ENCODE measurements at places on chromosomes 1 and 21.
A peak's percentile ranks its signal among the peaks of the same experiment; 100 is the strongest.

DNA sequence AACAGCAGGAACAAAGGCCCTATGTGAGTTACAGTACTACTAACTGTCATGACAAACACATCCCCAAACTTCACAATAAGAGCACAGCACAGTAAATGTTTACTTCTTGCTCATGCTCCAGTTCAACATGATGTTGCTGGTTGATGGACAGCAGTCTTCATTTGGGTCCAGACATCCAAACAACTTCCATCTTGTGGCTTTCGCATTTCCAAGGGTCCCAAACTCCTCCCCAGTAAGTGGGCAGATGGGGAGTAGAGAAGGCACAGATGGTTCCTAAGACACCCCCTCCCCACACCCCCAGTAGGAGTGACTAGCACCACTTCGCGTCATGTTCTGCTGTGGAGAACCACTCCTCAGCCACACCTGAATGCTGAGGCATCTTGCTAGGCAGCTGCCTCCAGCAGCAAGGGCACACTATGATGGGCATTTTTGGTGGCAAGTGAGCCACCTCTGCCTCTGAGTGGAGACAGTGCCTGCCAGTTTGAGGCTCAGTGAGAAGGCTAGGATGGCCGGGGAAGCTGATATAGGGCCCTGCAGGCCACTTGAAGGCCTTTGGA is 32.7 kb upstream of the CD2 start:
- DNase-seq, result no peak

DNA sequence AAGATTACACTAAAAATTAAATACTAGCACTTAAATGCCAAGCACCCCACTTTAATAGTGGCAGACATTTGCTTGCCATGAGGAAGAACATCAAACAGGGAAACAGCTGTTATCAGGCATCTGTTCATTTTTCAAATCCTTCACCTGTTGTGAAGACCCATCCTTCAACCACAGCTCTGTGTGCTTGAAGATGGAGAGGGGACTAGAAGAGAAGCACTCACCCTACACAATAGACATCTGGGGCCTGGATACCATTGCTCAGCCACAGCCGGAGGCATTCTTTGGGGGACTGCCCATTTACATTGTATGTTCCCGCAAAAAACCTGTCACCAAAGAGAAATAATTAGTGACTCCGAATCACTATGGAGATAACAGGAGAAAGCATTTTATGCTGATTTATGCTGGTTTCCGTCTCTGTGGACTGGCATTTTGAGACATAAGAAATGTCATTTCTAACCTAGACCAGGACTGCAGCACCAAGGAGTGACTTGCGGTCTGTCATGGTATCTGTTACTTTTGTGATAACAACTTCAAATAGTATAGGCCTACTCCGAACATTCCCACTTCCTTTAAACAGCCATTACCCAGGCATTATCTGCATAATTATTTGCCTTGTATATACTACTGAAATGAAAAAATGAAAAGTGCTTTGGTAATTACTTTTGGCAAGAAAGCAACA is 28.8 kb upstream of the MTF1 start:
- no peak for DNase-seq

GRCh38 chr1:159669338-159669737 is 45.1 kb downstream of the CRP start:
- no peak for DNase-seq

GRCh38 chr21:41124641-41125201 is 43.2 kb upstream of the BACE2 start:
- DNase-seq, result no peak

DNA sequence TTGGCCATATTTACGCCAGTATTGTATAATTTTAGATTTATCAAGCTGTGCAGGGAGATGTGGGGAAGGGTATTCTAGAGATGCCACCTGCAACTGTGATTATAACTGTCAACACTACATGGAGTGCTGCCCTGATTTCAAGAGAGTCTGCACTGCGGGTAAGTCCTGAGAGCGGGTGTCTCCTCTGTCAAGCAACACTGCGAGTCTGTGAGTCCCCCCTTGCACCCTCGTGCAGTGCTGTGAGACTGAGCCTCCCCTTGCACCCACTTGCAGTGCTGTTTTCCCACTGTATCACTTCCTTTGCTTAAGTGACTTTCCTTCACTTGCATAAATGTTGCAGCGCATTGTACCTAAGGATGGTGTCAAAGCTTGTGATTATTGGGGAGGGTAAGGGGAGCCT is 75.0 kb downstream of the TPR start:
- DNase-seq, result no peak

- no peak for DNase-seq
Observed at GRCh38 chr1:214018386-214019268, 30.9 kb downstream of the PROX1 start.

GRCh38 chr1:53681977-53682685 is 56.8 kb downstream of the GLIS1 start:
- peak; percentile 5 for DNase-seq

GRCh38 chr21:42580076-42580792 is 66.6 kb downstream of the SLC37A1 start:
- DNase-seq, result no peak

- no peak for DNase-seq
Observed at GRCh38 chr21:37028570-37028969, 22.1 kb downstream of the RIPPLY3 start.

GRCh38 chr1:83735526-83735925 is 263.4 kb downstream of the TTLL7 start:
- no peak for DNase-seq

DNA sequence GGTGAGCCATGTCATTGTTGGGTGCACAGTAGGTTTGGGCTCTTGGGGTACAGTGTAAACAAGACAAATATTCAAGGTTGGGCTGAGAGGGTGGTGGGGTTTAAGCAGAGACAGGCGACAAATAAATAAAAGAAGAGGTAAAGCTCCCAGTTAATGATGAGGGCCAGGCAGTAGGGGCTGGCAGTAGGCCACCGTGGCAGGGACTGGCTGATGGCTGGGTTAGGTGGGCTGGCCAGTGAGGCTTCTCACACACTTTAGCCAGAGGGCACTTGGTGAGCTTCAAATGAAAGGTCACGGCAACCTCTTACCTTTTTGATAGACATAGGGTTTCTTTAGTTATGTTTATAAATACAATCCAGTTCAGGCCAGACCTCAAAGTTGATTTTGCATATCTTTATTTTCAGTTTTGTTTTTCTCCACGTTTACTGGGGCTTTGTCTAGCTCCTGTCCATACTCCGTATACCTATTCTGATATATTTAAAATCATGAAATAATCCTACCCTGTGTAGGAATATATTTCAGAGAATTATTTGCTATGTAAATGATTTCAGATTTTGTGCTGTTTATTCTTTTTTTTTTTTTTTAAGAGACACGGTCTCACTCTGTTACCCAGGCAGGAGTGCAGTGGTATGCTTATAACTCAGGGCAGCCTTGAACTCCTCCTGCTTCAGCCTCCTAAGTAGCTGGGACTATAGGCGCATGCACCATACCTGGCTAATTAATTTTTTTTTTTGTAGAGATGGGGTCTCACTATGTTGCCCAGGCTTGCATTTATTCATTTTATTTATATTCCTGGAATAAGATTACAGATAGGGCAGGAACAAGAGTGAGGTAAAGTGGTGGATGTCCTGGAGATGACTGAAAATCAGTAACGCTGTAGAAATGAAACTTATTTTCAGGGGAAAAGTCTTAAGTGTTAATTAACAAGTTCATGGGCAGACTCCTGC is 122.7 kb downstream of the RYR2 start:
- no peak for DNase-seq

DNA sequence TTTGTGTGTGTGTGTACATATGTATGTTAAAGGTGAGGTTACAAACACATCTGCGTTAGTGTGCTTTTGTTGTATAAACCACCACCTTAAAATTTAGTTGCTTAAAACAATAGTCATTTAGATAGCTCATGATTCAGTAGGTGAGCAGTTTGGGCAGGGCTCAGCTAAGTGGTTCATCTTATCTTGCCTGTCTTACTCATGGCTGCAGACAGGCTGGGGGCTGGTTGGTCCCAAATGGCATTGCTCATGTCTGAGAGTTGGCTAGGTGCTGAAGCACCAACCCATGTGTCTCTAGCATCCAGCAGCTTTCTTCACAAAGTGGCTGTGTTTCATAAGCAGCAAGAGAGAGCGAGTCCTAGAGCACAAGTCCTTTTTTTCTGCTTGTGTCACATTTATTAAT is 91.4 kb downstream of the MACF1 start:
- DNase-seq, result no peak

GRCh38 chr21:25967181-25967900 is 203.2 kb downstream of the APP start:
- DNase-seq, result no peak

GRCh38 chr1:26826261-26827105 is at the start of gene ZDHHC18:
Gene ZDHHC18, plus strand, starts transcription at chr1:26826688. Its CDS starts 117 bp downstream, at chr1:26826805.
- peak; percentile 49 for DNase-seq

DNA sequence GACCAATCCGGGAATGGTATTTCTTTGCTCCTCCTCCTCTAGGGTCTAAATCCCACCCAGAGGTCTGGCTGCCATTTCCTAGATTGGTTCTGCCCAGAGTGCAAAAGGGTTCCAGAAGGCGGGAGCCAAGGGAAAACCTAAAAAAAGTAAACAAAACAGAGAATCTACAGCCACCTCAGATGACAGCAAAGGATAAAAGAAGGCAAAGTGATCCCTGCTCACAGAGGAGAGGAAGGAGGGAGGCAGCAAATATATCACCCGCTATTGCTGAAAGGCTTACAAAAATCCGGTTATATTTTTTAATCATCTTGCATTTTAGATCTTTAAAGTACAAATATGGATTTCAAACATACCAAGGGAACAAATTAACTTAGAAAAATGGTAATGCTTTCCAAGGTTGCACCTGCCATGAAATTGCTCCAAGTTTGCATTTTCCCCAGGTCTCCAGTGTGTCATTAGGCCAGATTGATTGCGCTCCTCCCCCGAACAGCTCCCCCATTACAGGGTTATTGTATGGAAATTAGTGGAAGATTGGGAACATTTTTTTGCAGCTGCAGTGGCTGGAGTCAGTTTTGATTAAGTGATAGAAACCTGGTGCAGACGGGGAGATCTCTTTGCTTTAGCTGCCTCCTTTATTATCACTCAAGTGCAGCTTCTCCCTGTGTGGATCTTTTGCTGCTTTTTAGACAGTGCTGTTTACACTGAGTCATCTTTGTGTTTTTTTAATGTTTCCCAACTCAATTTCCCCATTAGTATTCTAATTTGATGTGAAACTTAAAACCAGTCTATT is 280.5 kb upstream of the CAMK1G start:
- DNase-seq, result no peak

DNA sequence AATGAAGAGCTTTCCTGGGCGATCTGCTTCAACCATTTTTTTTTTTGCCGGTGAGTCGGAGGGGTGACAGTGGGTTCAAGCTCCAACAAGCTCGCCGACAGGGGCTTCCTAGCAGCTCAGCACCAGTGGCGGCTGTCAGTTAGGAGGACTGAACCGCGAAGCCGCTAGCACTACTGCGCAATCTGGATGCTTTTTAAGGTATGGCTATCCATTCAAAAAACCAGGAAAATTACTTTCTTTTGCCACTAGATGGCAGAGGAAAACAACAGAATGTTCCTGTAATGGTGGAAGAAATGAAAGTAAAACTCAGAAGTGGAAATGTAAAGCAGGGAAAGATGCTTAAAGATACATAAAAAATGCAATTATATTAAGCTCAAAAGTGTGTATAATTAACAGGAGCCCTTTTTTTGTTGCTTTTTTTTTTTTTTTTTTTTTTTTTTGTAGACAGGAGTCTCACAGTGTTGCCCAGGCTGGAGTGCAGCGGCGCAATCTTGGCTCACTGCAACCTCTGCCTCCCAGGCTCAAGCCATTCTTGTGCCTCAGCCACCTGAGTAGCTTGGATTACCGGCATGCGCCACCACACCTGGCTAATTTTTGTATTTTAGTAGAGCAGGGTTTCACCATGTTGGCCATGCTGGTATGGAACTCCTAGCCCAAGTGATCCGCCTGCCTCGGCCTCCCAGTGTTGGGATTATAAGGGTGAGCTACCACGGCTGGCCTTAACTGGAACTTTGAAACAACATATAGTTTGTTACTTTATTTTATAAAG is 8.5 kb downstream of the KYAT3 start:
- DNase-seq, result no peak

DNA sequence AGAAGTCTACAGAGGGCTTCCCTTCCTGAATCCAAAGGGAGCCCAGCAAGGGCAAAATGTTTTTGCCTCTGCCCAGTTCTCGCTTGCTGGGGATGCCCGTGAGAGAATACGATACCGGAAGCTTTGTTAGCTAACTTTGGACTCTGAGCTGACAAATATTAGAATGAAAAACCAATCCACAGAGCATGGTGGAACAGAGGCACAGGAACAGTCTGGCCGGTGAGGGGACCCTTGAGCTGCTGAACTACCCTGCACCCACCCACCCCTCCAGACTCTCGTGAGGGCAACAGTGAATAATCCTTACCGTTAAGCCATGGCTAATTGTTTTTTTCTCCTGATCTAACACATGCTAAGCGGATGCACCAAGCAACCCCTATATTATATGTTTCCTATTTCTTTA is 76.3 kb upstream of the AKT3 start:
- DNase-seq, result no peak

DNA sequence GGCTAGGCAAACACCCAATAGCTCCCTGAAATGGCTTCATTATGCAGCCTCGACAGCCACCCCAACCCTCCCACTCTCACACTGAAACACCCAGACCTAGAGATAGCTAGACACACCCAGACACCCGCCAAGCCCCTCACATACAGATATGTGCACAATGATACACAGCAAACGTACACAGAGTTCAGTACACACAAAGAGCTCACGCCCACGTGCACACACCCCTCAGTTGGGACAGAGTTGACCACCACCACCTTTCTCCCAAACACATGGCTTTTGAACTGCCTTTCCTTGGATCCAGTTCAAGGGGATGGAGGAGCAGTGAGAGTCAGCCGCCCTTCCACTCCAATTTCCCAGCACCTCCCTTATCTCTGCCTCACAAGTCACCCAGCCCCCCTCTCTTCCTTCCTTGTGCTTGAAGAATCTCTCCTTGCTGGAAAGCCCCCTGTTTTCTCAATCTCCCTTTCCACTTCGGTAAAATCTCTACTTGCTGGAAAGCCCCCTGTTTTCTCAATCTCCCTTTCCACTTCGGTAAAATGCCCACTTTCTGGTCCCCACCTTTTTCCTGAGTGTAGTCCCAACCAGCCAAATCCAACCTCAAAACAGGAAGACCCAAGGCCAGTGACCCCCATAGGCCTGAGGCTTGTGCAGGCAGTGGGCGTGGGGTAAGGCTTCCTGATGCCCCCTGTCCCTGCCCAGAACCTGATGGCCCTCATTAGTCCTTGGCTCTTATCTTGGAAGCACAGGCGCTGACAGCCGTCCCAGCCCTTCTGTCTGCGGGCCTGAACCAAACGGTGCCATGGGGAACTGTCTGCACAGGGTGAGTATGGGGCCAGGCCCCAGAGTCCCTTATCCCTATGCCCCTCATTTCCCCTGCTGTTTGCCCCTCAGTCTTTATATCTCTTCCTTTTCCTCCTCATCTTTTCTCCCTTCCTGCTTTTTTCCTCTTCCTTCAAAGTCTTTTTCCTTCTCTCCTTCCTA is at the start of gene ACKR1:
Gene ACKR1, plus strand, starts transcription at position 715 of the 981 bp plus-strand sequence. Its CDS starts 85 bp downstream, at position 800.
- DNase-seq, result no peak

GRCh38 chr1:234898455-234899033 is 230.1 kb downstream of the TOMM20 start:
- DNase-seq, result no peak

DNA sequence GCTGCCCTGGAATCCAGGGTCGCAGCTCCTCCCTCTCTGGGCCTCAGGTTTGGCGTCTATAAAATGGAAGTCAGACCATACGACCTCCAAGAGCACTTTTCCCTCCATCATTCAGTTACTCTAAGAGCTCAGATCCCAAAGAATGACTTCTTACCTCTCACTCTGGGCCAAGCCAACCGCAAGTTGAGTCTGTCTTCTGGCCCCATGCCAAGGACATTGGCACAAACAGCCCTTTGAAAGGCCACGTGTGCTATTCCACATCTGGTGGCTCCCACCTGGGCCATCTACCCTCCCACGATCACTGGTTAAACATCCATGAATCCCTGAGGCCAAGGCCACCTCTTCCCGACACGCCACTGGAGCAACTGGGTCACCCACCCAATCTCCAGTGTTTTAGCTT is 12.4 kb downstream of the SLC2A7 start:
- DNase-seq, result no peak
